ENCODE measurements at places on chromosomes 6 and 20.
A peak's percentile ranks its signal among the peaks of the same experiment; 100 is the strongest.

GRCh38 chr20:46025376-46025783, 3.6 kb upstream of the SLC12A5 start:
- no peak for DNase-seq

- DNase-seq = no peak
Measured at GRCh38 chr6:30244560-30244959, 31.4 kb upstream of the TRIM26 start.

DNA sequence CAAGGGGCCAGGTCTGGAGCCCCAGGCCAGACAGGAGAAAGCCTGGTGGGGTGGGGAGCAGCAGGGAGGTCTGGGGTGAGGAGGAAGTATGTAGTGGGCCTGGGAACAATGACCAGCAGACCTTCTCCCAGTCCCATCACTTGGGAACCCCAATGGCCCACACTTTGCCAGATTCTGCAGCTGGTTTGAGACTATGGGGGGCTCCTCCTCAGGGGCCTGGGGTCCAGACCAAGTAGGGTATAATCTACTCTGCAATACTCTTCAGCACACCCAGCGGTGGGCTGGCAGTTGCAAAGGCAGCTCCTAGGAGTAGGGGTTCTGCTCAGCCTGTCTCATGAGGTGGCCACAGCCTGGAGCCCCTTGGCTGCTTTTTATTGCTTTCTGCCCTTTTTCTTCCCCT, 52.8 kb downstream of the NPEPL1 start:
- no peak for DNase-seq

DNA sequence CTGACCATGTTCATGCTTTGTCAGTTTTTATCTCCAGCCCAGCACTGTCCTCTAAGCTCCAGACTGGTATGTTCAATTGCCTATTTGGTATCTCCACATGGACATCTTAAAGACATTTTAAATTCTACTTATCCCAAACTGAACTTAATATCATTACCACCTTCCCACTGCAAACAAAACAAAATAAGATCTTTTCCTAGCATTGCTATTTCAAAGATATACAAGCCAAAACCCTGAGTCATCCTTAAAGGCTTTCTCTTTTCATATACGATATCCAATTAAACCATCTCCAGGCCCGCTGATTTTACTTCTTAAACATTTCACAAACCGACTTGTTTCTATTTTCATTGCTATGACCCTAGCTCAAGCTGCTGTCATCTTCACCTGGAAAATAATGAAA, 35.1 kb upstream of the HS3ST5 start:
- DNase-seq = no peak

DNA sequence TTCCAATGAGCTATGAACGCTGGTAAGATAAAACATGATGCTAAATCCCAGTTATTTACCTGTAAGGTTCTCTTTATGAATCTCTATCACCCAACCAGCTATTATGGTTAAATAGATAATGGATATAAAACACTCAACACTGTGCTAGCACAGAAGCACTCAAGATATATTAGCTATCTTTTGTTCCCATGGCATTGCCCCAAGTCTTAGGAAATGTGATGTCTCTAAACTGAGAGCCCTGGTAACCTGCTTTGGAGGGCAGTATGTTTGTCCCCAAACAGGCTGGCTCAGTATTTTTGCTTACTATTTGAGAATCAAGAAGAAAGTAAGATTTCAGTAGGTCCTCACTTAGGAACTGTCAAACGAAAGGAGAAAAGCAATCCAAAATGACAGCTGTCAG, 90.5 kb downstream of the BTBD9 start:
- no peak for DNase-seq

- peak; percentile 66 for DNase-seq
Measured at GRCh38 chr6:3848925-3849605, at the start of gene FAM50B. Gene FAM50B (plus strand): TSS chr6:3849373. CDS start chr6:3849812, 439 bp downstream.

GRCh38 chr6:165439928-165440554, 130.6 kb upstream of the C6orf118 start:
- peak; percentile 21 for DNase-seq

DNA sequence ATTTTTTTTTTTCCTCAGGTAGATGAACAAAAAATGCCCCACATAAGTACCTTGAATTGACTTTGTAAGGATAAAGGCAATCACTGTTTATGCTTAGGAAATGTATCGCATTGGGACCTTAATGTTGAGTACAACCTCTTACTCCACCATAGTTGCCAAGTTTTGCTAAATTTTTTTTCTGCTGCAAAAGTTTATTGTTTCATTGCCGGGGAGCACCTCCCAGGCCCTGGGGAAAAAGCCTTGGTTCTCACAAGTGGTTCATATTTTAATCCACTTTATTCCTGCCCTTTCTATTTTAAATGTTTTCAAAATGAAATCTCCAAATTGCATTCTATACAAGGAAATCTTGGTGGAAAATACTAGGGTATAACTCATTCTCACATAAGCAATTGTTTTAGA, 52.3 kb upstream of the UTRN start:
- no peak for DNase-seq

DNA sequence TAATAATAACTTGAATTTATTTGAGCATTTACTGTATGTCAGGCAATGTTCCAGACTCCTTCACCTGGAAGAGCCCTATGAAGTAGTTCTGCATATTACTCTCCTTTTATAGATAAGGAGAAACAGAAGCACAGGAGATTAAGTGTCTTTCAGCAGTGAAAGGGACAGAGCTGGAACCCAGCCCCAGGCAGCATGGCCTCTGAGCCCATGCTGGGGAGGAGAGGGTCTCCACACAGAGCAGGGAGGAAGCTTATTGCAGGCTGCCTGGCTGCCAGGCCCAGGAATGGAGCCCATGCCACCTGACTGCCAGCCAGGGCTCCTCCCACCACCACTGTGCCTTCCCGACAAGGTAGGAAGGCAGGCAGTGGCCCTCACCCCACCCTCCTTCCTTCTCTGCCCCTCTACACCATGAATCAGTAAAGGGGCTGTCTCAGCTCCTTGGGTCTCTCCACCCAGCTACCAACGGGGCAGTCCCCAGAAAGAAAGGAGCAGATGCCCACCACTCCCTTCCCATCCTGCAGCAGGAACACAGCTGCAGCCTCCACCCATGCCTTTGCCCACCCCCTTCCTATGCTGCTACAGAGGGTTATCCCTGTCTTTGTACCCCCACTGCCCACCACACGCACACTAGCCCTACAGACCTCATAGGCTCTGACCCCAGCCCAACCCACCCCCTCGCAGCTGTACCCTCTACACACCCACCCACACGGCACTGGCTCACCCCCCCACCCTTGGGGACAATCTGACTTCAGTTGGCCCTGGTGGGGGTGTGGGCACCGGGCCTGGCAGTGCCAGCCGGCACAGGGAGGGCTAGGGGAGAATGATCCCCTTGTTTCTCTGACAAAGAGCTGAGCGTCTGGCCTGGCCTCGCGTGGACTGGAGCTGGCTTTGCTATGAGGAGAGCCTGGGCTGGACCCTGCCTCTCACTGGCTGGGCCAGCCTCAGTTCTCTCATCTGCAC, 41.8 kb downstream of the TFEB start:
- DNase-seq = no peak

DNA sequence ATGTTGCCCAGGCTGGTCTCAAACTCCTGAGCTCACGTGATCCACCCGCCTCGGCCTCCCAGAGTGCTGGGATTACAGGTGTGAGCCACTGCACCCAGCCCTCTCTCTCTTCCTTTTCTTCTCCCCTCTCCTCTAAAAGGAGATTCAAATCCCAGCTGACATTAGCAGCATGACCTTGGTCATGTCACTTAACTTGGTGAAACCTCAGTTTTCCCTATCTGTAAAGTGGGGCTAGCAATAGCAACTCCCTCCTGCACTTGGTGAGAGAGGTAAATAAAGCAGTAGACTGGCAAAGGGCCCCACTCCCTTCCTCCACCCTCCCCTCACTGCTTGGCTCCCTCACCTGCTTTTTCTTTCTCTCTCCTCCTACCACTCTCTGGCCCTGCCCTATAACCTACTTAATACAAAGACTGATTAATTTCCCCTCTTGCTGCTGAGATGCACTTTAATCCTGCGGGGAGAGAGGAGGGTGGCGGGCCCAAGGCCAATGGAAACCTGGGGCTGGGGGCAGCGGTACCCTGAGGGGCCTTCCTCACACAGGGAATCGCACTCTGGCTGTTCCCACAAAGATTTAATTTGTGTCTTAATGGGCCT, 54.2 kb upstream of the ZFAND3 start:
- DNase-seq = no peak

- DNase-seq = no peak
Measured at GRCh38 chr6:169692516-169692915, 9.3 kb downstream of the WDR27 start.

DNA sequence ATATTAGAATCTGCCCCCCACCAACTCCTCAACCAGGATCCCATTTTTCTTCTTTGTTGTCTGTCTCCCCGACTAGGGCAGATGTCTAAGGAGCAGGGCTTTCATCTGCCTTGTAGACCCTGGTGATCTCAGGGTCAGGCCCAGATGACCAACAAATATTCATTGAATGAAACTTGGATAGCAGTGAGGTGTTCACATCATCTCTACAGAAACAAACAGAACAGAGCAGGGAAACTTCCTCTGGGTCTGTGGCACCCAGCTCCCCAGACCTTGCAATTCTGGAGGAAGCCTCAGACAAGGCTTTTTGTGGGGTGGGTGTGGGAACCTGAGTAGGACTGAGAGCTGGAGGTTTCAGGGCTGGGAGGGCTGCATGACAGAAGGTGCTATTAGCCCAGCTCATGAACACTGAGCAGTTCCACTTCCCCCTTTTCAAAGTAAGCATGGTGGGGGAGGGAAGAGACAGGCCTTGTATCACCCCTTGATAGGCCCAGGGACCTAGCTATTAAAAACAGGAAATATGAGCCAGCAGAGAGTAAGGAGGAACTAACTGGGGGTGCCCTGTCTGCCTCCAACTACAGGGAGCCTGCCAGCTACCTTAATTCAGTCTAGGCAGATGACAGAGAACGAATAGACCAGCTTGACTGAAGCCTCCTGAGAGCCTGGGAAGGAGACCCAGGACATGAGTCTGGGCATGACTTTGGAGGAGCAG, 37.3 kb upstream of the TOP1 start:
- no peak for DNase-seq

- DNase-seq = no peak
Measured at GRCh38 chr20:57350081-57350710, 859 bp upstream of the RAE1 start.

GRCh38 chr6:110856296-110856695, 18.3 kb upstream of the AMD1 start:
- no peak for DNase-seq

Data from urinary bladder (tissue), 4 donors.